Stimulated activated CD4-positive, alpha-beta T cell treated with anti-CD3 and anti-CD28 coated beads, Interleukin-4, amount 100 ng/mL, for 4 hours (primary cell): ENCODE measurements at places on chromosomes 4 and X.

DNA sequence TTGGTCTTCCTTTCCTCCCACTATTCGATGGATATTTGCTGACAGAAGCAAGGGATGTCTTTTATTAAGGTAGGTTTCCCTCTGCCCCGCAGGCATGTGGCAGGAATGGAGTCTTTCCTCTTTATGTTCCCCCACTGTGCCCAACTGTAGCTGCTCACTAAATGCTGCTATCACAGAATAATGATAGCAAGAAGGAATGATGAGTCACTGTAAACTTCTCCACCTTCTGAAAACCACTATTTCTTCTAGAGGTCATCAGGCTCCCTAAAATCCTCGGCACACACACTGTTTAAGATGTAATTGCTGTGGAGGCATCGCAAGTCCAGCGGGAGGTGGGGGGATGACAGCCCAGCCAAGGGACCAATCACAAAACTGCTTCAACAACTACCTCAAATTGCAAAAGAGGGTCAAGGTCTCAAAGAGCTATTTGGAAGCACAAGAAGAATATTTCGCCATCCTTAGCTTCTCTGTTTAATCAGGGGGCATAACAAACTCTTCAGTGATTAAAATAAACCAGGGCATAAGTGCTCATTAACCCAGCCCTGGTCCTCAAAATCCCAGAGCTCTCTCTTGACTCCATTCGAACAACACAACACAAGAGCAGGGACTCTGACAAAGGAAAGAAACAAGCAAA lies 13.9 kb downstream of the QDPR start:
- DNase-seq, result no peak

GRCh38 chr4:86894455-86894854 lies 2.2 kb upstream of the C4orf36 start:
- no peak for DNase-seq

DNA sequence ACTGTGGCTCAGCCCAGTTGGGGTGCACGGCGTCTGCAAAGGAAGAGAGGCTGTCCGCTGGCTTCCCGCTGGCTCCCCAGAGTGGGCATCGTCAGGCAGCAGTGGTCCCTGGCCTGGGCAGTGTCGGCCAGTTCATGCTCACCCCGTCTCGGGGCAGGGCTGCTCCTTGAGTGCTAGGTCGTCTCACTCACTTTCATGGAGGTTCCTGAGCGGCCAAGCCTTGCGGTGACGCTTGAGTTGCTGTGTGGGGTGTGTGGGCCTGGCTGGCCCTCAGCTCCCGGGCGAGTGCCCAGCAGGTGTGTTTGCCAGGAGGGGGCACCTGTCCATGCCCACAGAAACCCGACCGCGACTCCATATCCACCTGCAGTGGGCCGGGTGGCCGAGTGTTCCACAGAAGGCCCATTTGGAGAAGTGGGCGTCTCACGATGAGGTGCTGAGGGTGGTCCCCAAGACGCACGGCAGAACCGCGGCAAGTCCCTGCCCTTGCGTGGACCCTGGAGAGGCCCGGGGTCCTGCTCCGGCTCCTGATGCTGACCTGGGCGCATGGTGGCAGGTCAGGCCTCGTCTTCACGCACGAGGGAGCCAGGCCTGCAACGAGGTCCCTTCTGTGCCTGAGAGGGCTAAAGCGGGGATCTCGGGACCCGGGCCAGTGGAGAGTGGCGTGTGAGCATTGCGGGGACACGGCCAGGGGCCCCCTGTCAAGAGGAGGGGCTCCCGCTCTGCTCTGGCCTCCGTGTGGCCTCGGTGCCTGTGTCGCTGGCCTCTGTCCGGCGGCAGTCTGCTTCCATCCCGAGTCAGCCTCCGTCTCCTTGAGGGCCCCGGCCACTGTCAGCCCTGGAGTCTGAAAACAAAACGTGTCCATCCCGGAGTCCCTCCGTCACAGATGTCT lies 18.5 kb upstream of the UVSSA start:
- DNase-seq, result no peak

- DNase-seq, result no peak
Measured at GRCh38 chr4:83821493-83821892, 285.6 kb downstream of the GPAT3 start.

DNA sequence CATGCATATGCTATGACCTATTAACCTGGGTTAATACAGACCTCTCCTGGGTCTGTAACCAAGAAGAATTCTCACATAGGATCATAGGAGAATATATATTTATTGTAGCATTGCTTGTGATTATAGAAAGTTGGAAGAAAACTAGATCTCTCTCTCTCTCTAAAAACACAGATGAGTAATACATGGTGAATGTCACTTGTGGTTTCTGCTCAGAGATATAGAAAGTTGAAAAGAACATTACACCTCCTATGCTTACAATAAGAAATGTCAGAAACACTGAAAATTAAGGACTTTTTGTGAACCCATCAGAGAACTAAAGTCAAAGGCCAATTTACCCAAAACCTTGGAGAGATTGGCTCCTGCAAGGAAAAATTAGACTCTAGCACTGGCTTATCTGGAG lies 1389.5 kb downstream of the FAM133A start:
- DNase-seq, result no peak

DNA sequence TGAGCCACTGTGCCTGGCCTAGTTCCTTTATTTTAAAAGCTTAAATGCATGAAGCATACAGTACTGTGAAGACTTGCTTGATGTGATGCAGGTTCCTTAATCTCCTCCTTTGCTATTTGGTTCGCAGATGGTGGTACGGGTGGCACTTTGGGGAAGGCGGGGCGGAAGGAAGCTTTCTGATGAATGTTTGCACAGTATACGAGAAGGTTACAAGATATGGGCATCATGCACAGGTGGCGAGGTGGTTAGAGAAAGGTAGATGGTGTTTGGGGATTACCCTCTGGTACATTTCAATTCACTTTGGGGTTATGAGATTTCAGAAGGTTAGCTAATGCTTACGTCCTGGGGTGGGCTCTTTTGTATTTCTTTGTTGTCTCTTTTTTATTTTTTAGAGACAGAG lies 17.2 kb downstream of the RHOH start:
- DNase-seq, result no peak

- no peak for DNase-seq
Measured at GRCh38 chr4:82578935-82579334, 17.1 kb upstream of the TMEM150C start.

DNA sequence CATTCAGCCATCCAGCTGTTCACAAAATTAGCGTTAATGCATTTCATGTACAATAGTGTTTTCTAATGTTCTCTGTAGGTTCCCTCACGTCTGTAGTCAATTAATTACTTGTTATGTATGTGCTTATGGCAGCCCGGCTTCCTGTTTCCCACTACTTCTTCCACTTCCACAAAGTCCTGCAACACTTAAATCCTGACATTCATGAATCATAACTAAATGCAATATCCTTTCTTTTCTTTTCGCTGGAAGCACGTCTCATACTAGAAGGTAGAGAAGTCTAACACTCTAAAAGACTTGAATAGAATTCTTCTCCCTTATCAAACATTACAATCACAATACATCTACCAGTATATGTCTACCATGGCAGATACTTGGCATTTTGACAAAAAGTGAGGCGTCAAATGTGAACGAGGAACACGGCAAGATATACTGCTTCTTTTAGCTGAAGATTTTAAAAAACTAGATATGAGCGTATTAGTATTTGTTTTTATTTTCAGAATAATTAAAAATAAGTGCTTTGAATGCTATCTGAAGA lies 239.0 kb upstream of the DIAPH2 start:
- no peak for DNase-seq

DNA sequence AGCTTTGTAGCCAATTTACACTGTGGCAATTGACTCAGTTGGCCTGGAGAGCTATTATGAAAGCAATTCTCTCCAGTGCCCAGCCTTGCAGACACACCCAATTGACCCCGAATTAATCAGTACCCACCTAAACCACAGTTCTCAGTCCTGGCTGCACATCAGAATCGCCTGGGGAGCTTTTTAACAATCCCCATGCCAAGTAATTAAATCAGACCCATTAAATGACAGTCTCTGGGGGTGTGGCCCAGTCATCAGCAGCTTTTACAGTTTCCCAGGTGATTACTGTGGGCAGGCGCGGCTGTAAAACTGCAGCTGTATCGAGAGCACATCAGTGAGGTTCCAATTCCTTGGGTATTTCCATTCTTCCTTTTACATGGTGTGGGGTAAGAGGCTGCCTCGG lies 460.9 kb upstream of the FAT1 start:
- DNase-seq, result no peak

GRCh38 chr4:170580651-170581050 lies 490.9 kb upstream of the AADAT start:
- no peak for DNase-seq

DNA sequence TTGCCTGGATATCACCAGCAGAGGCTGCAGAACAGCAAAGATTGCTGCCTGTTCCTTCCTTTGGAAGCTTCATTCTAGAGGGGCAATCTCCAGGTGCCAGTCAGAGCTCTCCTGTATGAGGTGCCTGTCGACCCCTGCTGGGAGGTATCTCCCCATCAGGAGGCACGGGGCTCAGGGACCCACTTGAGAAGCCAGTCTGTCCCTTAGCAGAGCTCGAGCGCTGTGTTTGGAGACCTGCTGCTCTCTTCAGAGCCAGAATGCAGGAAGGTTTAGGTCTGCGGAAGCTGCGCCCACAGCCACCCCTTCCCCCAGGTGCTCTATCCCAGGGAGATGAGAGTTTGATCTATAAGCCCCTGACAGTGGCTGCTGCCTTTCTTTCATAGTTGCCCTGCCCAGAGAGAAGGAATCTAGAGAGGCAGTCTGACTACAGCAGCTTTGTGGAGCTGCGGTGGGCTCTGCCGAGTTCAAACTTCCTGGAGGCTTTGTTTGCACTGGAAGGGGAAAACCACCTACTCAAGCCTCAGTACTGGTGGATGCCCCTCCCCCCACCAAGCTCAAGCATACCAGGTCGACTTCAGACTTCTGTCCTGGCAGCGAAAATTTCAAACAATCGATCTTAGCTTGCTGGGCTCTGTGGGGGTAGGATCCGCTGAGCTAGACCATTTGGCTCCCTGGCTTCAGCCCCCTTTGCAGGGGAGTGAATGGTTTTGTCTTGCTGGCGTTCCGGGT lies 57.9 kb downstream of the DKK2 start:
- DNase-seq, result no peak

- no peak for DNase-seq
Measured at GRCh38 chrX:74922922-74923543, 2.2 kb downstream of the NEXMIF start.

DNA sequence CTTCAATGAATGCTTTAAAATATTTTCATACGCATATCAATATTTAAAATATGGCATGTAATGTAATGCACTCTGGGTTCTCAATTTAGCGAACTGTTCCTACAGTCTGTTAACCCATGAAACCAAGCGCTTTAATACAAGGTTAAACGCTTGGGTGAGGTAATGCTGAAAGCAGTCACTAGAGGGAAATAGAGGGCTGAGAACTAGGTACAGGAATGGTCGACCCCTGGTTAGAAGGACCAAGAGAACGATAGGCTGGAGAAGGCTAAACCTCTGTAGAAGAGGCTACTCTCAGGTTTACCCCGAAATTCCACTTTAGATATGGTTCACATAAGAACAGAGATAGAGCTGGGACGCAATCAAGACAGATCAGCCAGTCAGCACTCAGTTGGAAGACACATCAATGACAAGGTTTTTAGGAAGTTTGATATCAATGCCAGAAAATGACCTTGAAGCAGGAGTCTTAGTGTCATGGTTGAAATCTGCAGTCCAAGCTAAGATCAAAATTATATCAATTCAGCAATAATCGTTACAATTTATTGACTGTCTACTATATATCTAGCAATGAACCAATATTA lies 26.9 kb downstream of the ARSJ start:
- DNase-seq, result peak; percentile 2

- DNase-seq, result no peak
Measured at GRCh38 chr4:94468093-94468769, 16.5 kb downstream of the PDLIM5 start.

GRCh38 chr4:150743564-150744342 lies 161.8 kb downstream of the MAB21L2 start:
- DNase-seq, result no peak

GRCh38 chr4:89055157-89056080 lies 1.6 kb downstream of the FAM13A start:
- DNase-seq, result no peak

- DNase-seq, result no peak
Measured at GRCh38 chr4:97016186-97016907, 1126.9 kb downstream of the STPG2 start.

- DNase-seq, result no peak
Measured at GRCh38 chr4:97868097-97868496, 275.2 kb downstream of the STPG2 start.

- no peak for DNase-seq
Measured at GRCh38 chr4:161936625-161937550, 226.9 kb downstream of the FSTL5 start.

DNA sequence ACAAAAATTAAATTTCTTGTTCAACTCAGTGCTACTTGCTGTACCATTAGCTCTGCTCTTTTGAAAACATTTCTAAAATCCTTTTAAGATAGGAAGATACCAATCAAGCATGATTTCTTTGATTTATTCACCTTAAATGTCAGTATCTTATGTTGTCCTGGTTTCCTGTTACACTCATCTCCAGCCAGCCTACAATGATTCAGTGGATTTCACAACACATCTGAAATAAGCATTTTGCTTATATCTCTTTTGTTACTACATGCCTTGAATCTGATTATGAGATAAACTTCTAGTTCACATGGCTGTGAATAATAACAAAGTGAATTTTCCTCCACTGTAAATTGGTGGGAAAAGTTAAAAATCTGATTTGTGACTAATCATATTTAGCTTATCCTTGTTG lies 112.5 kb upstream of the BMP3 start:
- no peak for DNase-seq

DNA sequence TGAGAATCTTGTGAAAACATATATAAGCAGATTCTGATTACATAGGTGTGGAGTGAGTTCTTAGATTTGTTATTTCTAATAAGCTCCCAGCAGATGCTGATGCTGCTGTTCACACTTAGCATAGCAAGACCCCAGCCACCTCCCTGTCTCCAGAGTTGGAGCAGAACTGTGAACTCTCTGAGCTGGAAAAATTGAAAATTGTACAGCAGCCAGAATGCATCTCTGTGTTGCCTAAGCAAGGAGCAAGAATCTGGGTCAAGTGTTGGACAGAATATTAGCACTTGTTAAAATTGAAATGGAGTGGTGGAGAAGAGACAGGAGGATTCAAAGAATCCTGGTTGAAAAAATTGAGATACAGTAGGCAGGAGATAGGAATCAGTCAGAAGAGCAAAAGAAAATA lies 146.6 kb upstream of the FAM47C start:
- DNase-seq, result no peak

DNA sequence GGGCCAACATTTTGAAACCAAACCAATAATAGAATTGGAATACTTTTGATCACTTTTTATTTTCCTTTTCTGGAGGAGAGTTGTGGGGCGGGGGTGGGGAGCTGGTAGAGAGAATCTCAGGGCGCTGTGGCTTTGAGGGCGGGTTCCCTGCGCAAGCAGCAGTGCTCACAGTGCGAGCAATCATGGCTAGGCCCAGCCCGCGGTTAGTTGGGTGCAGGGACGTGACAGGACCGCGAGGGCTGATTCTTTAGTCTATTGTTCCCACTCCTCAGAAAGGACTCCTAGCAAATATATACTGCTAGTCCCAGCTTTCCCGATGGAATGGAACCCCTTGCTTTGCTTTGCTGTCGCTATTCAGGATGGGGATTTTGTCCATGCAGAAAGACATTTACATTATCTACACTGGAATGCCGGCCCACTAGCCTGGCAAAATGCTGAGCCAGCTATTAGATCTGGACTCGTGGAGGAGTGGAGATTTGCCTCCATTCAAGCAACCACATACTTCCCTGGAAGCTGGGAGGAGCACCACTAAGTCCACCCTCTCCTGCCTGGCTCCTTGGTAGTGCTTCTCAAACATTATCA lies 23.9 kb upstream of the APLN start:
- DNase-seq, result peak; percentile 30

- DNase-seq, result no peak
Measured at GRCh38 chrX:2536974-2537373, 36.2 kb upstream of the DHRSX start.
